GM23338 (cell line): ENCODE measurements at places on chromosomes 13 and 19. TPM values are rescaled to one million over a fixed set of nuclear protein-coding genes. Genes with fewer than 3 reads are reported as not detected.

ZNF415 gene
- 3.9 and 9.3 TPM in 2 replicates for total RNA-seq

ZNF506 gene
- 24.7 and 26.0 TPM in 2 replicates for total RNA-seq

ZNF560 gene
- 0.14 and 0.31 TPM in 2 replicates for total RNA-seq

TPTE2 gene
- not detected in 2 replicates for total RNA-seq

IGFL1 gene
- total RNA-seq: not detected in 2 replicates

SPATA13 gene
- 41.0 and 45.7 TPM in 2 replicates for total RNA-seq

ZNF460 gene
- total RNA-seq: 79.6 and 81.7 TPM in 2 replicates

TRIM13 gene
- total RNA-seq: 21.6 and 25.3 TPM in 2 replicates

JAK3 gene
- total RNA-seq: 4.2 and 5.4 TPM in 2 replicates

ZNF229 gene
- 4.0 and 5.2 TPM in 2 replicates for total RNA-seq

ZNF846 gene
- 4.2 and 14.8 TPM in 2 replicates for total RNA-seq
